Activated CD4-positive, alpha-beta T cell treated with anti-CD3 and anti-CD28 coated beads, Interleukin-2, amount 50 U/mL, for 24 hours (primary cell): ENCODE measurements at places on chromosomes 7 and 10.

DNA sequence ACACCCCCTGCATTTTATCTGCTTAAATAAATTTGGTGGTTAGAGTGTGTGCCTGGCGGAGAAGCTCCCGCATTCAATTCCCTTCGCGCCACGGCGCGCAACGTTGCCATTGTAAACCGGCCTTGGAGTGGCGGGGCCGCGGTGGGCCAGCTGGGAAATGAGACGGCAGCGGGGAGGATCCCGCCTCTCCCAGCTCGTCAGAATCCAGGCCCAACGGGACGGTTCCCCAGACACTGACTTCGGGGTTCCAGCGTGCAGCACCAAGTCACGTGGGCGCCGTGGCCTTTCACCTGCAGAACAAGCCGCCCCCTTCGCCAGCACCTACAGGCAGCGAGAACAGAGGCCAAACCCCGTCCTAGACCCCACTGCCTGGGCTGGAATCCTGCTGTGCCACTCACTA is 103.4 kb downstream of the GRID1 start:
- DNase-seq = no peak

DNA sequence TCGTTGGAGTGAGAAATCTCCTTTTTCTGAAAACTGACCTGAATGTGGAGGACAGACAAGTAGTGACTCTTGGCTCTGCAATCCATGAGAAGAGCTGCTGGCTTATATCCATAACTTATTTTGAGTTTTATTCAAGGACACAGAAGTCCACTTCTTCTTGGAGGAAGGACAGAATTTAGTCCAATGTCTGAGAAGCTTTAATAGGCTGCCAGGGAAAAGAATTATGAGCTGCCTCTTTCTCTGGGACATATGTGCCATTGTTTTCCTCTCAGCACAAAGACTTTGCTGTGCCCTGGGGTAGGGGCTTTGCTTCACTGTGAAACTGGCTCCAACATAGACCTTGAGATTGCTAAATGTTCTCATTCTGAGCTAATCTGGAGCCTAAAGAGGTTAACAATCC is 20.5 kb upstream of the AOC1 start:
- no peak for DNase-seq

- no peak for DNase-seq
Measured at GRCh38 chr7:49119706-49120105, 195.4 kb downstream of the CDC14C start.

GRCh38 chr7:110442381-110442837 is 648.5 kb upstream of the LRRN3 start:
- DNase-seq = no peak

DNA sequence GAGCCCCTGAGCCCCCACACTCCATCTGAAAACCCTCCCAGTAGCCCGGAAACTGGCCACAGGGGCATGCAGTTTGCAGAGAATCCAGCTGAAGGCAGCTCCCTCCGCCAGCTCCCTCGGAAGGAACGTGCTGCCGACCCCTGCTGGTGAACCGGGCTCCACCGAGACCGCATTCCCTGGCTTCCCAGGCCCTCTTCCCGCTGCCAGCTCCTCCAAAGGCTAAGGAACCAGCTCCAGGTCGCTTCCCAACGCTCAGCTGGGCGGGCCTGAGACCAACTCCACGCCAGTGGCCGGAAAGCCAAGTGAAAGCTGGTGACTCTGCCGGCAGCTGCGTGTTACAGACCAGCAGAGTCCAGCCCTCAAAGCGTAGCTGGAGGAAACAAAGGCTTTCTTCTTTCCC is 35.8 kb downstream of the GPER1 start:
- no peak for DNase-seq

DNA sequence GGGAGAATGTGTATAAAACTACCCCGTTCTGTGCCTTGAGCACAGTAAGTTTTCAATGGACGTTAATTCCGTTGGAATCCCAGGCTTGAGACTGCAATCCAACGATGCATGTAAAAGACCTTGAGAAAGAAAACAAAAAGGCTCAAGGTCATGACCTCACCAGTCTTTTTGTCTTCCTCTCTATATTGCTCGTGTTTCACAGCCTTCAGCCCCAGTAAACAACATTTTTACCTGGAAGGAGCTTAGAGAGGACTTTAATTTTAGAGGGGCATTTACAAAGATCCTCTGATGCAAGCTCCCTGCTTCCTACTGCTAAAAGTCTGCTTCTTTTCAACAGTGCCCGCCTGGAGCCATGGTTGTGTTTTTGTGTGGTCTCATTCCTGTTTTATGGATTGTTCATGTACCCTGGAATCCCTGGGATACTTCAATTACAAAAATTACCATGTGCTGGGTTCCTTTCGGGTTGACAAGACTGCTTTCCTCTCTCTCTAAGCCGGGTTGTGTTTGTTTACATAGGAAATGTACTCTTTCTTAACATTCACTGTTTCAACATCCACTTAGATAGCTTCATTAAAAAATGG is 320.1 kb upstream of the NFE2L3 start:
- no peak for DNase-seq

- no peak for DNase-seq
Measured at GRCh38 chr10:11891776-11892486, 68.8 kb downstream of the PROSER2 start.

- DNase-seq = no peak
Measured at GRCh38 chr7:108372618-108373017, 83.6 kb downstream of the NRCAM start.

DNA sequence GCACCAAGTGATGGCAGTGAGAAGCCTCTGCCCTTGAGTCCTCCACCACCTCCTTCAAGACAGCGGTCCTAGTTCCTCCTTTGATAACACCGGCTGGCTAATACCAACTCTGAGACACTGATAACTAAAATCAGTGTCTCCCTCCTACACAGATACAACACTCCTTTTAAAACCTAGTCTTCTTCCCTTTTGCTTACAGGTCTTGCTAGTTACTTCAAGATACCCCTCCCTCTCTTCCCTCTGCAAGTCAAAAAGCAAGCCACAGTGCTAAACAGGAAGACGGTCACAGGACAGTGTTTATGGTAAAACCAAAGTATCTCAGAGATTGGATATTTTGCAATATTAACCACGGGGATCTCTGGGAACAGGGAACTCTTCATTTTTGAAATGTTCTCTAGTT is 4.6 kb downstream of the AKR1B1 start:
- no peak for DNase-seq

- DNase-seq = no peak
Measured at GRCh38 chr10:8568401-8568800, 513.9 kb downstream of the GATA3 start.
